ENCODE measurements at places on chromosomes 7 and 10. TPM values are rescaled to one million over a fixed set of nuclear protein-coding genes. Genes with fewer than 3 reads are reported as not detected.

TBX20 gene
- total RNA-seq = not detected

MYH16 gene
- total RNA-seq = not detected

PRKG1 gene
- 21.8 TPM for total RNA-seq

RABGEF1 gene
- 70.8 TPM for total RNA-seq

GHRHR gene
- not detected for total RNA-seq
